ENCODE measurements at places on chromosomes 7 and 10.
A peak's percentile ranks its signal among the peaks of the same experiment; 100 is the strongest.

DNA sequence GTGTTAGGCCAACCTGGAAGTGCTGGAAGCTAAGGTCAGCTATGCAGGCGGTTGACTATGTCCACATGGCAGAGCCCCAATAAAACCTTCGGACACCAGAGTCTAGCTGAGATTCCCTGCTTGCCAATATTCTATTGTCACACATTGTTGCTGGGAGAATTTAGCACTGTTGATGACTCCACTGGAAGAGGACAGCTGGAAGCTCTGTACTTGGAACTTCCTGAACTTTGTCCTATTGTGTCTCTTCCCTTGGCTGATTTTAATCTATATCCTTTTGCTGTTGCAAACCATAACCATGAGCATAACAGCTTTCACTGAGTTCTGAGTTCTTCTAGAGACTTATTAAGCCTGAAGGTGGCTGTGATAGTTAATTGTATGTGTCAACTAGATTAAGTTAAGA is 12.0 kb downstream of the XRCC2 start:
- H3K36me3 ChIP-seq: peaks cover 23% of the 10 kb centered on the region
- no peaks in the 10 kb centered on the region for H3K27me3 ChIP-seq
- no peak overlapping the region for H3K27ac ChIP-seq

GRCh38 chr10:13970957-13971353 is 359.8 kb downstream of the FRMD4A start:
- no peaks in the 10 kb centered on the region for H3K4me1 ChIP-seq
- no peaks in the 10 kb centered on the region for H3K36me3 ChIP-seq
- no peaks in the 10 kb centered on the region for H3K27me3 ChIP-seq
- H3K27ac ChIP-seq: no peak overlapping the region
- DNase-seq: no peak
- H3K4me3 ChIP-seq: no peak overlapping the region

DNA sequence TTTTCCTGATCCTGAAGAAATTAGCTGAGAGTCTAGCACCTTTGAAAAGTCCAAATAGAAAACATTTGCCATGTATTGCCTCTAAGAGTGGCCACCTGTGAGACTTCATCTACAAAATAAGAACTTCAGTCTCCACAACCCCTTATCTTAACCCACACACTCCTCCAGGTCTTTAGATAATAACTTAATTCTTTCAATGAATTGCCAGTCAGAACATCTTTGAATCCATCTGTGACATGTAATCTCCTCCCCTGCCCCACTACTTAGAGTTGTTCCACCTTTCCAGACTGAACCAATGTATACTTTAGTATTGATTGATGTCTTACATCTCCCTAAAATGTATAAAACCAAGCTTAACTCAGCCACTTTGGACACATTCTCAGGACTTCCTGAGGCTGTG is 84.4 kb upstream of the FAM171A1 start:
- H3K36me3 ChIP-seq: no peaks in the 10 kb centered on the region
- H3K27me3 ChIP-seq: peaks cover 24% of the 10 kb centered on the region
- H3K4me3 ChIP-seq: no peak overlapping the region
- no peaks in the 10 kb centered on the region for H3K4me1 ChIP-seq
- no peak overlapping the region for H3K27ac ChIP-seq

DNA sequence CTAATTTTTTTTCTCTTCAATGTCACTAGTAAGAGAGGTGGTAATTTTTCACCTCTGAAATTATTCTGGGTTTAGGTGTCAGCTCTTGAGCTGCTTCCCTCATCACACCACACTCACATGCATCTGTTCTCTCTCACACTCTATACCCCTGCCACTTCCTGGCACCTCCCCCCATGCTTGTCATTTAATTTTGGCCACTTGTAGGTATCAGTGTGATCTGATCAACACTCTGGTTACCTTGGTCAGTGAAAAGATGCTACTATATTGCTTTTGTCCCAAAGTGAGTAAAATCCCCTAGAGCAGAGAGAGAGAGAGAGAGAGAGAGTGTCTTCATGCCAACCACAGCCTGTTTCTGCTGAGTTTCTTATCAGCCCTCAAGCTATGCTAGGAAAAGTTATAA is 42.5 kb downstream of the STK17A start:
- H3K4me3 ChIP-seq: no peak overlapping the region
- H3K27me3 ChIP-seq: no peaks in the 10 kb centered on the region
- peaks cover 84% of the 10 kb centered on the region for H3K36me3 ChIP-seq
- H3K4me1 ChIP-seq: peaks cover 85% of the 10 kb centered on the region
- H3K27ac ChIP-seq: peak overlapping the region; percentile 81

GRCh38 chr7:4850262-4850795 is 11.5 kb downstream of the PAPOLB start:
- DNase-seq: no peak
- no peak overlapping the region for H3K27ac ChIP-seq
- peaks cover 10% of the 10 kb centered on the region for H3K27me3 ChIP-seq
- H3K4me1 ChIP-seq: peaks cover 4% of the 10 kb centered on the region
- no peak overlapping the region for H3K4me3 ChIP-seq

- no peak overlapping the region for H3K4me3 ChIP-seq
- peaks cover 11% of the 10 kb centered on the region for H3K27me3 ChIP-seq
- H3K27ac ChIP-seq: no peak overlapping the region
- no peak for DNase-seq
- no peaks in the 10 kb centered on the region for H3K4me1 ChIP-seq
These were observed 218.0 kb downstream of the WDR37 start for GRCh38 chr10:1274111-1274661.

DNA sequence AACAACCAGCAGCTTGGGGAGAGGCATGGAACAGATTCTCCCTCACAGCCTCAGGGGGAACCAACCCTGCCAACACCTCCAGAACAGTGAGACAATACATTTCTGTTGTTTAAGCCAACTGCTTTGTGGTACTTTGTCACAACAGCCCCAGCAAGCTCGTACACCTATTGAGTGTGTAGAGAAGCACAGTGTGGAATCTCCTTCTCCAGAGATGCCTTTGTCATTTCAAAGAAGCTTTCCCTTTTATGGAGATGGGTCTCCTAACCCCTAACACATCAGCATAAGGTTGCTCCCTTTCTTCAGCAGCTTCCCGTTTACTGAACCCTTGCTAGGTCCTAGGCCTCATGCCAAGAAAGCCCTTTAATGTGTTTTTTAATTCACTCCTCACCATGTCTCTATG is 60.7 kb upstream of the AGK start:
- H3K27ac ChIP-seq: no peak overlapping the region
- H3K36me3 ChIP-seq: no peaks in the 10 kb centered on the region
- H3K4me3 ChIP-seq: no peak overlapping the region
- no peaks in the 10 kb centered on the region for H3K4me1 ChIP-seq

GRCh38 chr7:136045992-136046391 is 68.8 kb upstream of the MTPN start:
- no peak overlapping the region for H3K27ac ChIP-seq
- no peaks in the 10 kb centered on the region for H3K36me3 ChIP-seq
- H3K4me3 ChIP-seq: no peak overlapping the region
- no peak for DNase-seq
- H3K27me3 ChIP-seq: no peaks in the 10 kb centered on the region
- H3K4me1 ChIP-seq: no peaks in the 10 kb centered on the region

DNA sequence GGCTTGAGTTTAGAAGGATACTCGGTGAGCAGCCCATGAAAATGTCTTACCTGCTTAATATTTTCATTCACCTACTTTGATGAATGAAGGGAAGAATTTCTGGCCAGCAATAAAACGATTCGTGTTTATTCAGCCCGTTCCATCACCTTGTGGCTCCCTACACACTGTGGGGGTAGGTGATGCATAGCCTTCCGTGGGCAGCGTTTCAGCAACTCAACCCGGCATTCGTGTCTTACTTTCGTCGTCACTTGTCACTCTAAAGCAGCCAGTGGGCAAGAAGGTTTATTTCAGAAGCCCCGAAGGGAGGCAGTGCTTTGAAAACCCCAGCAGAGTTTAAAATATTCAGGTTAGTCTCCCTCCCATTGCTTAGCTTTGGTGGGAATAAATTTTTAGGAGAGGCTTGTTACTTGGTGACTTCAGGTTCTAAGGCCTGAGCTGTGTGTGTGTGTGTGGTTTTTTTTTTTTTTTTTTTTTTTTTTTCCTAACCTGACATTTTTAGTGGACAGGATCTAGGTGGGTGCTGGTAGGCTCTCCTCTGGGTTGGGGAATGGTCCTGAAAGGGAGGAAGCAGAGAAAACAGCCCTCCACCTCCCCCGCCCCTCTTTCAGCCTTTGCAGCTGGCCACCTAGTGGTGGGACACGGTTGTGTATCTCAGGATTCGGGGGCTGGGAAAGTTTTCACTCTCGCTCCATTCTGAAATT is 1.8 kb downstream of the GRK5 start:
- peaks cover 14% of the 10 kb centered on the region for H3K36me3 ChIP-seq
- H3K4me3 ChIP-seq: peak overlapping the region; percentile 94
- H3K4me1 ChIP-seq: peaks cover 61% of the 10 kb centered on the region
